CD4-positive, alpha-beta T cell treated with Interleukin-10 for 1 hour (primary cell): ENCODE measurements at places on chromosomes 12 and 14.

- no peak for DNase-seq
Observed at GRCh38 chr14:44940211-44940610, 21.5 kb downstream of the KLHL28 start.

DNA sequence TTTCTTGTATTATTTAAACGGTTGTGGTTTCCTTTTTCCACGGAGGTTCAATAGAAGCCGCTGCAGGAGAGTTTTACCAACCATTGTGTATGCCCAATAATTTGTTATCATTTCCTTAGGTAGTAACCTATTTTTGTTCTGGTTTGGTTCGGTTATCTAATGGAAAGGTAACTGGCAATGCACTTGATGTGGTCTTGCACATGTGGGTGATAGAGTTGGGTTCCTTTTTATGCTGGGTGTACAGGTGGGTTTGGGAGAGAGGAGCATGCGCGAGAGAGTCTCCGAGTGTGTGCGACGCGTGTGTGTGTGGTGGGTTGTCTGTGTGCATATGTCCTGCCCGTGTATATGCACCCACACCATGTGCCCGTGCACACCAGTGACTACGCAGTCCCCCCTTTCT lies 102.7 kb upstream of the FKBP4 start:
- peak; percentile 33 for DNase-seq

DNA sequence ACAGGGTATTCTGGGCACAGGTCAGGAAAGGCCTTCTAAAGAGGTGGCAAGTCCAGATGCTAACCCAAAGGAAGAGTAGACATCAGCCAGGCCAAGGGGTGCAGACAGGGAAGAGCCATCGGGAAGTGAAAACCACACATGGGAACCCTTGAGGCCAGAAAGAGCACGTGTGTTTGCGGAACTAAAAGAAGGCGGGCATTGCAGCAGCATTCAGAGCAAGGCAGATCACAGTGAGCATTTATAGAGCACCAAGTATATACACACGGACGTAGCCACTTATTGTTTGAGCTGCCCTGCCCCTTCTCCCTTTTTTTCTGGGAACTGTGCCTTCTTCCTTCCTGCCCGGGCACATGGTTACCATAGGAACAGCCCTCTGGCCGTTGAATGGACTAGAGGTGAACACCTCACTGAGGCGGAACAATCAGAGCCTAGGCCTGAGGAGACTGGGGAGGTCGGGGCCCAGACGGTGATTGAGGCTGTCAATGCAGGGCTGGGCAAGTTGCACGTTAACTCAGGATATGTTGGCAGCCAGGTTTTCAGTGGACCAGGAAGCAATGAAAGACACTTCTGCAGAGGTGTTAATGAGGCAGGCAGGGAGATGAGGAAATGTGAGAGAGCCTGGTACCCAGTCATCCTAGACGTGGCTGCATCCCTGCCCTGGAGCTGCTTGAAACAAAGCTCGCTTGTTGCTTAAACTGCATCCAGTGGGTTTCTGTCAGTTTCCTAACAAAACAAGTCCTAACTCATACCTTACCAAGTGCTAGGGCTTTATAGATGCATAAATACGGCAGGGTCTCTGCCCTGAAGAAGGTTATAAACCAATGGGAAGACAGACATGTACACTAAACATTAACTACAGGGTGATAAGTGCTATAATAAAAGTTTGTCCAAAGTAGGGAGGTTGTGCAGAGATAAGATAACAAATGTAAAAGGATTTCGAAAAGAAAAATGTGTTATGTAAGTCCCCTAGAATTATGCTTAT lies 34.2 kb downstream of the MOAP1 start:
- no peak for DNase-seq

GRCh38 chr12:116675339-116676107 lies 62.3 kb downstream of the SPRING1 start:
- DNase-seq: no peak

- no peak for DNase-seq
Observed at GRCh38 chr12:116372815-116373214, 95.3 kb upstream of the MED13L start.

DNA sequence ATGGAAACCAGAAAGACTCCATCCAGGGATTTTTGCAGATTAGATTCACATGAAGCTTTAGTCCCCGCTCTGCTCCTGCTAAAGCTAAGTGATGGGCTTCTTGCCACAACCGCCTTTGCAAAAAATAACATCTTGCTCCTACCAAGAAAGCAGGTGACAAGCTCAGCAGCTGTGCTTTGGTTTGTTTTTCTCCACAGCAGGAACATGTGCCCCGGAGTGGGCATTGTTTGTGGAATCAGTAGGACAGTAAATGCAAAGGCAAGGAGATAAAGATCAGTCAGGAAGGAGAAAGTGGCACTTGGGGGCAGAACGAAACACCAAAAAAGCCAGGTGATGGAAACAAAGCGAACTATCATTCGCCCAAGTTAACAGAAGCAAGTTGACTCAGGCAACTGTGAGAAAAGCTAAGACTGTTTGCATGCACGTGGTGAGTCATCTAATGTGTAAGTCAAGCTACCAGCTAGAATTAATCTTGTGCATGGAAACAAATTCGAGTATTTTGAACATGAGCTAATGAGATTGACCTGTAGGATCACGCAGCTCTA lies 165.5 kb upstream of the PLXNC1 start:
- DNase-seq: no peak

DNA sequence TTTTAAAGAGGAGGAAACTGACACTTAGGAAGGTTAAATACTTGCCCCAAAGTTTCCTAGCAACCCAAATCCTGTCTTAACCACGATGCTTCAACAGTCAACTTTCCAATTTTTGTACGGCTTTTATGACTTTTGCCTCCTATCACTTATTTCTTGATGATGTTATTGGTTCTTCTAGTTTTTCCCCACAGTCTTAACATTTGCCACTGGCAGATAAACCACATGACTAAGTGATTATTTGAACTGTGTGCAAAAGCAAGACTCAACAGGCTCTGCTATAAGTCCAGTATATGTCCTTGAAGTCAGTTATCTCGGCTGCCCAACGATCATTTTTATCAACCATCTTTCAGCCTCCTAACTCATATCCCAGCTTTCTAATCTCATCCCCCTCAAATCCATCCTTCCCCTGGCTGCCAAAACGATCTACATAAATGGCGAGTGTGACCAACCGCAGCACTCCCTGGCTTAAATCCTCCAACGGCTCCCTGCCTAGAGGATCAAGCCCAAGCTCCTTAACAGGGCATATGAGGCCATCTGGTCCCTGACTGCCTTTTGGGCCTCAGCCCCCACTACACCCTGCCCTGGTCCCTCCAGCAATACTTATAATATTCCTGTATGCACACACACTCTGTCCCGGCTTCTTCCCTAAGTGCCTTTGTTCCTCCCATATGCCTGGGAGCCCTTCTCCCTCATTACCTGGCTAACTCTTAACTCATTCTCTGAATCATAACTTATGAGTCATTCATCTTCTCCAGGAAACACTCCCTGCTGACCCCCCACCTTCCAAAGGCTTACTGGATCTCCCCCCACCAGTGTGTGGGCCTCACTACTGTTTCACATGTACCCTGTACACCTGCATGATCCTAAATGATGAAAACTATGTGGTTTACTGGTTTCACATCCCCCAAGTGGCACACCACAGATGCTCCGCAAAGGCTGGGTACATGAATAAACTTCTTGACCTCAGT lies 8.8 kb downstream of the VPS37B start:
- peak; percentile 39 for DNase-seq

- no peak for DNase-seq
Observed at GRCh38 chr12:51921017-51921725, 13.9 kb downstream of the ACVRL1 start.

DNA sequence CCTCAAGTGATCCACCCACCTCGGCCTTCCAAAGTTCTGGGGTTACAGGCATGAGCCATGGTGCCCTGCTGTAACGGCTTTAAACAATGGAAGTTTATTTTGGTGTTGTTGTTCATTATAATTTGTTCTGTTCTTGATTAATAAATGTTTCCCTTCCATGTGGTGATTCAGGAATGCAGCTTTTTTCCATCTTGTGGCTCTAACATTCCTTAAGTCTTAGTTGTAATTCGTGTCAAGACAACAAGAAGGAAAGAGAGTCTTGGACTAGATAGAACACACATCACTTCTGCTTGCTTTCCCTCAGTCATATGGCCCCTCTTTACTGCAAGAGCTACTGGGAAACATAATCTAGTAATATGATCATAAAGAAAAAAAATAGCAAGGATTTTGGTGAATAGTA lies 211.6 kb downstream of the SLC6A15 start:
- no peak for DNase-seq

DNA sequence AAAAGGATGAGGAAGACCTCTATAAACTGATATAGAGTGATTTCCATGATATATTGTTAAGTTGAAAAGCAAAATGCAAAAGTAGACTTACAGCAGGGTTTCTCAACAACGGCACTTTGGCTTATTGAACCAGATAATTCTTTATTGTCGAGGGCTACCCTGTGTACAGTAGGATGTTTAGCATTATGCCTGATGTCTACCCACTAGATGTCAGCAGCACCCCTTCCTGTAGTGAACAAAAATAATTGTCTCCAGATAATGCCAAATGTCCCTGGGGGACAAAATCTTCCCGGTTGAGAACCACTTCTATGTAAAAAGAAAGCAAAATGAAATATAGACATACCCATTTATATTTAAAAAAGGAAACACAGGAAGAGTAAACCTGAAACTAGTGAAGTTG lies 32.4 kb downstream of the ABCD2 start:
- DNase-seq: peak; percentile 59

- DNase-seq: no peak
Observed at GRCh38 chr12:1978078-1978862, 26.0 kb downstream of the DCP1B start.

DNA sequence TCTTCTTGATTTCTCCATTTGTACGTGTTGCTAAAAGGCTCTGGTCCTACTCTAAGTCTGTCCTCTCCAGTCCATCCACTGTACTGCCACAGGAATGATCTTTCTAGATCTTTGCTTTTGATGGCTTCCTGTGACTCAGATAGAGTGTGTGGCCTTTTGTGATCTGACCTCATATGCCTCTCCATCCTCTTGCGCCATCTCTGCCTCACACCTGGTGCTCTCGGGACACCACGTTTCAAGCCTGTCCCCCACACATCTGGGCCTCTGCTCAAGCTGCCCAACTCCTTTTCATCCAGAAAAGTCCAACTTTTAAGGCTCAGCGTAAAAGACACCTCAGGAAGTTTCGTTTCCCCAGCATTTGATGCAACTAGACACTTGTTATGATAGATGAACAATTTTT lies 39.0 kb downstream of the DCAF4 start:
- no peak for DNase-seq

GRCh38 chr12:31456562-31456961 lies 130.6 kb upstream of the SINHCAF start:
- no peak for DNase-seq

GRCh38 chr12:100185361-100185894 lies 15.2 kb upstream of the ACTR6 start:
- DNase-seq: no peak

DNA sequence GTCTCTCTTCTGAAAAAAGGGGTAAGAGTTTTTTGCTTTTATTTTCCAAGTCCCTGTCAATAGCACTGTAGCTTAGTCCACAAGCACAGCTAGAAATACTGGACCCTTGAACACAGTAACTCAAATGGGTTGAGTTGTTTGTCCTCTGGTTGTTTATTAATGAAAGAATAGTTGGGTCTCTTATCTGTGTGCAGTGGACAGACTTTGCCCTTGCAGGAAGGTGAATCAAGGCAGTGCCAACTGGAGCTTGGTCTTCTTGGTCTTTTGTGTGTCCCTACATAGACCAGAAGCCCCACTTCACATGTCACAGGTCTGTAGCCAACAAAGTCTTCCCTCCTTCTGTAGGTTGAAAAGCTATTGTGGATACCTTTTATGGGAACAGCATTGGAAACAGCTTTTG lies 322.0 kb downstream of the AACS start:
- DNase-seq: no peak

DNA sequence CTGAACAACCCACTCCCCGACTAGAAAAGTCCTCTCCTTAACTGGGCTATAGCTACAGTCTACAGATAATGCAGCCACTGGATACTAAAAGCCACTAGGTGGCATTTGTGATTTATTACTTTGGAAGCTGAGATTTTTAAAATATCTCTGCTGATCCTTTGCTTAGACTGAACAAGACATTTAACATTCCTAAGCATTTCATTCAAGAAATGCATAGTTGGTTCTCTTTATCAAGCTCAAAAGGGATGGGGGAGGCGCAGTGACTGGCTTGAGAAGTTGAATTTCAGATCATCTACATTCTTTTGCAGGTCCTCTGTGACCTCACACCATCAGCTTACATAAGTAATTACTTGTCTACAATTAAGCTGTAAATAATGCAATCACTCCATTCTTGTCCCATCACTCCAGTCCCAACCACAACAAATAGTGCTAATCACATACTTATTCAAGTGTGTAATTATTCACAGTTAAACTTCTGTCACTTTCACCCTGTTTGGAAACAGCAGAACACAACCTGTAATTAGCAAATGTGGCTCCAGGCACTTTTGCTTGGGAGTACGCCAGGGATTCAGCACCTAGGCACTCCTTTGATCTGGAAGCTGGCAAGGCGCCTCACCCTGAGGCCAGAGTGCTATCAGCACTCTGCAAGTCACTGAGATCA lies 203.6 kb downstream of the NOVA1 start:
- DNase-seq: no peak

- no peak for DNase-seq
Observed at GRCh38 chr12:132380641-132381040, 51.3 kb upstream of the GALNT9 start.

DNA sequence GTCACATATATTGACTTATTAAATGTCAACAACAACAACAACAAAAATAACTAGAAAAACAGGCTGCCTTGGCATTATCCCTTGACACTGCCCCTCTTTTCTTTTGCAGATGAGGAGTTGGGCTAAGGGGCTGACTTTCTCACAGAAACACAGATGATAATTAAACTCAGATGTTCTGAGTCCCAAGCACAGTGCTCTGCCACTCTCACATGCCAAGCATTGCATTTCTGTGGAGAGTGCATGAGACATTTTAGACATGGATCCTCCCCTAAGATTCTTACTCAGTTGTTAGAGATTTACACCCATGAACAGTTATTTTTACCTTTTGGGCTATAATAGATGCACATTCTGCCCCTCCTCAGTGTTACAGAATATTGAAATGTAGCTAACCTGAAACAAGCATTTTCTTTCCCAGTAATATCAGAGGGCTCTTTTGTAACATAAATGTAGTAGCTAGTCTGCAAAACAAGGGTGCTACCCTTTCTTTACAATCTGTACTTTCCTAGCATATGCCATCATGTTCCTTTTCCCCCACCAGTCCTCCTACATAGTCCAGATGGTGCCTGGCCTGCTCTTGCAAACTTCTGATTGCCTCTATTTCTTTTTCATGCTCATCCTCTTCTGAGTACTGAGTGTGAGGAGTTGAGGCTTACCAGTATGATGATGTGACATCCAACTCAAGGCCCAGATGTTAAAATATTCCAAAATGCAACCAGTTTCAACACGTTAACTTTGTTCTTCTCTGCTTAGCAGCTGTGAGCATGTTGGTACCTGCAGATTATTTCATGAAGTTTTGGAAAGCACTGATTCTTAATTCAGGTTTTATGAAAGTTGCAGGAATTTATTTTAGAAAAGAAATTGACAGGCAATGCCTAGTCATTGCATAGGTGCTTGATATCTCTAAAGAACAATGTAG lies 125.0 kb upstream of the ATP2B1 start:
- no peak for DNase-seq
